NCI-H2171 treated with DMSO at 0.1 percent for 48 hours (cell line): ENCODE measurements at places on chromosomes 1 and 21.
A peak's percentile ranks its signal among the peaks of the same experiment; 100 is the strongest.

- no peak for DNase-seq
Observed at GRCh38 chr21:31894457-31894856, 21.6 kb downstream of the HUNK start.

DNA sequence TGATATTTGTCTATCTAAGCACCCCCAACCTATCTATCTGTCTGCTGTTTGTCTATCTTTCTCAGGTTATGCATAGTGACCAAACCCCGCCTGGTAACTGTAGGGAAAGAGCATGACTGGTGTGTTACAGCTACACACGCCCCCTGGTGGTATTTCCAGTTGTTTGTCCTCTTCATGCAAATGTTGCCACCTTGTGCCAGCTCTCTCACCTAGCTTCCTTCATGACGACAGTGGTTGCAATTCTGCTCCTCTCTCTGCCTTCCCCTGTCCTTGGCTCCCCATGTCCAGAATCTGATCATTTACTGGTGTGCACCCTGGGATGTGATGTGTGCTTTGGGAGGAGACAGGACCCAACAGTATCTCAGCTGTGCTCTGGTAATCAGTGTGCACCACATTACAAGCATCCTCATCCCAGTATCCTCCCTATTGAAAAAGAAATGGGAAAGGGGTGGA is 8.1 kb upstream of the INKA2 start:
- peak; percentile 70 for DNase-seq

GRCh38 chr1:40849801-40850592 is 12.2 kb downstream of the CITED4 start:
- DNase-seq: peak; percentile 41

GRCh38 chr1:33122483-33123178 is 41.7 kb downstream of the AZIN2 start:
- no peak for DNase-seq

DNA sequence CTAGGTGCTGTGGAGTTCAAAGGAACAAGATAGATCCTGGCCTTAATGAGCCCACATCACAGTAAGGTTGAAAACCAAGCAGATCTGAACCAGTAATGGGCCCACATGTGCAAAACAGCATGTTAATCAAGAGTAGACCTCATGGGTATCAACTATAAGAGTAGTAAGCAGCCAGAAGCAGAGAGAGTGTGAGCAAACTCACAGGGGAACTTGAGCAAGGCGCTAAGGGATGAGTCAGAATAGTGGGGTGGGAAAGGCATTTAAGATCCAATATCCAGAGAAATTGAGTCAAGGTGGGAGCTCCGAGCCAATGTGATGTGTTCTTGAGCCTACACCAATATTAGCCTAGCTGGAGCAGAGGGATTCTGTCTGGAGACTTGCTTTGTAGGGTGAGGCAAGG is 52.4 kb upstream of the GJA5 start:
- no peak for DNase-seq

GRCh38 chr21:43345746-43346409 is 81.1 kb downstream of the SIK1 start:
- no peak for DNase-seq

- no peak for DNase-seq
Observed at GRCh38 chr1:53529555-53529954, 70.4 kb downstream of the DMRTB1 start.

- DNase-seq: peak; percentile 81
Observed at GRCh38 chr1:107339775-107340174, 198.9 kb downstream of the NTNG1 start.

- DNase-seq: peak; percentile 9
Observed at GRCh38 chr1:33468967-33469366, 3.5 kb upstream of the ZSCAN20 start.

GRCh38 chr1:194062526-194062925 is 876.1 kb upstream of the B3GALT2 start:
- no peak for DNase-seq

DNA sequence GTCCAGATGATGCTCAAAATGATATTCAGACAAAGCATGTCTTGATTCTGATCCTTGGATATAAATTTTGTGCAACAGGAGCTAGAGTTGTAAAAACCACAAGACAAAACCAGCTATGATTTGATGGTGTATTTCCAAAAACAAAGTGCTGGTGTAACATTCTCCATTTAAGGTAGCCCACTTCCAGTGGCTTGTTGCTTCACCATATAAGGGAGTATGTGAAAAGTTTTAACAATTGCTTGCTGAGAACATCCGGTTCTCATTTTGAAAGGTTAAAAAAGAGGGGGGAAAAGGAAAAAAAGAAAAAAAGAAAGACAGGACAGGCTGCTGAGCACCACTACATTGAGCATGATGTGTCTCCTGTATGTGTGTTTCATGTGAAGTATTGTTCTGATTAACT is 123.6 kb downstream of the MACF1 start:
- no peak for DNase-seq

DNA sequence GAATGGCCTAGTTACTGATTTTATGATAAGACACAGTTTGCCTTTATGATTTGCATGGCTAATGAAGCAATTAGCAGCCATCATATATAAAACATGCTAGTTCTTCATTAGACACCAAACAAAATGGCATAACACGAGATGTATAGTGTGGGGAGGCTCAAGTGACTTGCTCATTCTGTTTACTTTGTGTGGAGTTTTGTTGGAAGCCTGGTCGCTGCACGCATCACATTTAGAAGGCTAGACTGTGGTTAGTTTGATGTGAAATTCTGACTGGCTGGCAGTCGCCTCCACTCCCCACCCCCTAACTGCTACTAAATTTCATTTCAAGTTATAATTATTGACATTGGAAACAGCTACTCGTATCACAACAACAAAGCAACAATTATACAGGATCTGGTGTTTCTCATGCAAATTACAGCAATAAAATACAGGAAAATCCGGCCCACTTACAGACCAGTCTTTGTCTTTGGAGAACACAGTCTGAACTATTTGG is 356.1 kb downstream of the LMO4 start:
- no peak for DNase-seq

DNA sequence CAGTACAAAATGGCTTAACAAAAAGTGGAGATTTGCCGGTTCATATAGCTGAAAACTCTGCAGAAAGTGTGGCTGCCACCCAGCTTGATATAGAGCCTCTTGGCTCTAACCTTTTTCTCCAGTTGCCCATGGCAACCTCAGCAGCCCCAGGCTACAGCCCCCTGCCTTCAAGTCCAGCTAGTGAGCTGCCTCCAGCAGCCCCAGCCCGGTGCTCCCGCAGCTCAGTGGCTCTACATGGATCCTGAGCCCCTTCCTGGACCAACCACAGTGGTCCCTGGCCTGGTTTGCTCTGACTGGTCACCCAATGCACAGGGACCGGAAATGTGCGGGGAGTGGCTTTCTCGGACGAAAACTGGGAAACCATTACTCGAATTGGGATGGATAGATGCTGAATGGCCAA is 13.3 kb upstream of the ATF3 start:
- DNase-seq: no peak

DNA sequence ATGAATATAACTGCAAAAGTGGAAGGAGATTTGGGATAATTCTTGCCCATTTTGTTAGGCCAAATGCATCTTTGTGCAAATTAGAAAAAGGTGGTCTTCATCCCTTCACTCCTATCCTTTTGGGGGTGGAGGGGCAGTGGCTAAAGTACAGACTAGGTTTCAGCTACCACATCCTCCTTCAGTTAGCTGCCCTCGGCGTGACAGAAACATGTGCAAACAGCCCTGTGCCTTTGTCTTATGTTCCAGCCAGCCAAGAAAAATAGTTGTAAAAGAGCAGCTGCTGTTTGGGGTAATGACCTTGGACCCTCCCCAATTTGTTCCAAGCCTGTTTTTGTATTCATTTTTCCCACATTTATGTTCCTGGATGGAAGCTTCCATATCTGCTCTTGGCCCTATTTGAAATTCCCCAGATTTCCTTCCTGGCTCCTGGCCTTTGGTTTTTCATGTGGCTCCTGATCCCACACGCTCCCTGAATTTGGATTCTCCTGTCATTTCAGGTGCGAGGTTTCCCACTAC is 8.3 kb upstream of the LGALS8 start:
- DNase-seq: peak; percentile 51

DNA sequence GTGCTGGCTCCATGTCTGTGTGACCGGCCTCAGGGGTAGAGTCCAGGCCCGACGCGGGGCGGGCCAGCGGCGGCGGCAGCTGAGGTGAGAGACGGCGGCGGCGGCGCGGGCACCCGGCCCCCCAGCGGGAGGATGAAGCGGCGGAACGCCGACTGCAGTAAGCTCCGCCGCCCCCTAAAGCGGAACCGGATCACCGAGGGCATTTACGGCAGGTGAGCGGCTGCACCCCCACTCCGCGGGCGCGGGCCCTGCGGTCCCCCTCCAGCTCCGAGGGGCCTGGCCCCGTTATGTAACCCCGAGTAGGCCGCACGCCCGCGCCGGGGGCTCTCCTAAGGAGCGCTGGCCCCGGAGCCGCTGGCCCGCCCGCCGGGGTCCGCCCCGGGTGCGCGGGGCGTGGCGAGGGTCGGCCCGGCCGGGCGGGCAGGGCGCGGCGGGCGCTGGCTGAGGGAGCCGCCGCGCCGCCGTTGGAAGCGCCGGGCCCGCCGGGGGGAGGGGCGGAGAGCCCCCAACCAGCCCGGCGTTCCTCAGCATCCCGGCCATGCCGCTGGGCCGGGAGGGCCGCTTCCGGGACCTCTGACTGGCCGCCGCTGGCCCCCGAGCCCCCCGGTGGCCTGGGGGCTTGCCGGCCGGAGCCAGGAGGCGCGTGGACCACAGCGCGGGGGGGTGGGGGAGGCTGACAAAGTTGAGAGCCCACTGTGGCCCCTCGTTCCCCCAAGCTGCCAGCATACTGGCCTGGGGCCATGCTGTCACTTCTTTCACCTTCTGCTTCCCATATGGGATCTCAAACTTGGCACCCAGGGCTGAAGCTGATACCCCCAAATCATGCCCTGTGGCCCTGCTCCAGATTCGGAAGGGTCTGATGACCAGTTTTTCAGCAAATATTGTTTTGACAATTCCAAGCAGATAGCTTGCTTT is 527 bp downstream of the MACO1 start:
- peak; percentile 49 for DNase-seq

DNA sequence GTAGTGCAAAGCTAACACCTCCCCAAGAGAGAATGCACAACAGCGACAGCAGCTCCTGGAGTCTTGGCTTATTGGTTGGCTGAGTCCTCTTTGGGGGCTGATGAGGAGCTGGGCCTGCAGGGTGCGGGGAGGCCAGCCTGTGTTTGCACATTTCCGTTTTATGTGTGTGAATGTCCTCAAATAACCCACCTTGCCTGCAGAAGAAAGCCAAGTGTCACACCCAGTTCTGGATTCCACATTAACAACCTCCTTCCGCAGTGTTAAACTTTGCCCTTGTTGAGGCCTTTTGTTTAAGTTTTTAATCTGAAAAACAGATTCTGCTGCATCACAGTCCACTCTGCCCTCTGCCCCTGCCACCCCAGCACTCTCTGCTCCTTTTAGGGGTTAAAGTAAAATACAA is 274.5 kb downstream of the TM2D1 start:
- DNase-seq: no peak

DNA sequence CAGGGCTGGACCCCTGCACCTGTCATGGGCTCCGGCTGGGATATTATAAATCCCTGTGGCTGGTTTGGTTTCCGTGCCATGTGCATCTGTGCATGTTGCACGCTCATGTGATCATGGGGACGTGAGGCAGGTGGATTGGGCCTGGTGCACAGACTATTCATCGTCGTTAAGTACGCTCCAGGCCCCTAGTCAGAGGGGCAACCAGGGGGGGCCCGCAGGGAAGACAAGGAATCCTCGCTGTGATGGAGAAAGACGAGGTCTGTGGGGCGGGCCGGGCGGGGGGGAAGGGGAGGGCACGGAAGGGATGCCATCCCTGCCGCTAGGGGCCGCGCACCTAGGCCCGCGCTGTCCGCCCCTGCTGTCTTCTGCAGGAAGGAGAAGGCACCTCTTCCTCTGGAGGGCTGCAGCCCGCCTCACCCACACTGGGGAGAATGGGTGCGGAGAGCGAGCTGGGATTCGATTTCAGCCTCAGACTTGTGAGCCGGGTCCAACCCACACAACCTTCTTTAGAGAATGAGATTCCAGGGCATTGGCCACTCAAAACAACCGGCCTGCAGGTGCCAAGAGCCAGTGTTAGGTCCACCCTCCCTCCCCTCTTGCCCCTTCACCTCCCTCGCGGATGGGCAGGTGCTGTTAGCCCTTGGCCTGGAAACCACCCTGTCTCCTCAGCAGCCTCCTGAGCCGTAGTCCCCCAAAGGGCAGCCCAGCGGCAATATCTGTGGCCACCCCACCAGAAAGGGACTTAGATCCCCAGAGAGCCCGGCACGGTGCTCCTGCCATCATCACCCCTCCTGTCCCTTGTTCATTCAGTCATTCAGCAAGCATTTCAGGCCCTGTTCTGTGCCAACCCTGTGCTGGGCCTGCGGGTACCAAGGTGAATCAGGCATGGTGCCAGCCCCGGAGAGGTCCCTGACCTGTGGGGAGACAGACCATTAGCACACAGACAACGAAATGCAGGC is 950 bp upstream of the LRP8 start:
- no peak for DNase-seq

DNA sequence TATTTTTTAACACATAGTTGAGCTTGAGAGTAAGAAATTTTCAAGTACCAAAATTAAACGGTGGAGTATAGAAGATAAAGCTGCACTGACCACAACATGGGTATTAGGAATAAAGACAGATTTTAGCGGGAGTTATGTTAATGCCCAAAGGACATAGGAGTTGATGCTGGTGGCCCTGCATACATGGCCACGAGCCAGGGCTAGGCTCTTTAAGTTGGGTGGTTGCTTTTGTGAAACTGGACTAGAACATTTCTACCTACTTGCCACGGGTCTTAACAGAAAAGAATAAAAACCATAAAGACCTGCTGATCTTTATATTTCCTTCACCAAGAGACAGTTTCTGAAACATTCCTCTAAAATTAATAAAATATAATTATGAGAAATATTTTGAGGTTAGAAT is 14.9 kb downstream of the EDEM3 start:
- no peak for DNase-seq

GRCh38 chr21:27833298-27833697 is 866.4 kb upstream of the ADAMTS5 start:
- no peak for DNase-seq

GRCh38 chr1:10217748-10218441 is 7.5 kb downstream of the KIF1B start:
- no peak for DNase-seq

DNA sequence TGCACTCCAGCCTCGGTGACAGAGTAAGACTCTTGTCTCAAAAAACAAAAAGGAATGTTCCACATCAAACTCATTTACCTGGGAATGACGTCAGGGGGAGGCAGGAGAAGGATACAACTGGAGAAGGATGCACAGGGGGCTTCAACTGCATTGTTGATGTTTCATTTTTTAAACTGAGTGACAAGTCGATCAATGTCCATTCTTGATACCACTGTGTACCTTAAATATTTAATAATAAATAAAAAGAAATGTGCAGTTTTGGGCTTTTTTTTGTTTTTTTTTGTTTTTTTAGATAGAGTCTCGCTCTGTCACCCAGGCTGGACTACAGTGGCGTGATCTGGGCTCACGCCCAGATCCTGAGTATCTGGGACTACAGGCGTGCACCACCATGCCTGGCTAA is 35.8 kb downstream of the PLEKHO1 start:
- DNase-seq: no peak

GRCh38 chr1:41851589-41851988 is 67.1 kb downstream of the HIVEP3 start:
- no peak for DNase-seq
